ENCODE measurements at places on chromosomes 2 and 18. TPM values are rescaled to one million over a fixed set of nuclear protein-coding genes. Genes with fewer than 3 reads are reported as not detected.

DNA sequence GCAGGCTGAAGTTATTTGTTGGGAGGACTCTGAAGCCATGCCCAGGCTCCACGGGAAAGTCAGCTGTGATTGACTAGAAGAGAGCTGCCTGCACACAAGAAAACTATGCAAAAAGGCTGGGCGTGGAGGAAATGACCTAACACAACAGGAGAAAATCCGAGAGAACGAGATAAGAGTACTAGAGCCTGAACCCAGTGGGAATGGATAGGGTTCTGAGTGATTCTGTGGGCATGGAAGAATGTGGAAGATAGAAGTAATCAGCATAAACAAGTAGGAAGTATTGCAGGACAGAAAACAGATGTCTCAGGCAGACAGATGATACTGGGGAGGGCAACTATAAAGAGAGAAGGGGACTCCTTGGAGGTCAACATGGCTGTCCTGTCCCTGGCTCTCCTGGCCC, 12.1 kb upstream of the COPS8 start:
- no peak for DNase-seq

GRCh38 chr2:134385195-134385594, 131.3 kb downstream of the MGAT5 start:
- DNase-seq = no peak

- DNase-seq = no peak
Measured at GRCh38 chr2:36374585-36374984, 19.0 kb downstream of the CRIM1 start.

- no peak for DNase-seq
Measured at GRCh38 chr2:210188190-210188589, 17.0 kb upstream of the KANSL1L start.

The THUMPD2 gene
- total RNA-seq = 6.0 TPM
